ENCODE measurements at places on chromosomes 13 and 19.

GRCh38 chr19:1979017-1979416, 36.5 kb downstream of the BTBD2 start:
- no peak for DNase-seq

DNA sequence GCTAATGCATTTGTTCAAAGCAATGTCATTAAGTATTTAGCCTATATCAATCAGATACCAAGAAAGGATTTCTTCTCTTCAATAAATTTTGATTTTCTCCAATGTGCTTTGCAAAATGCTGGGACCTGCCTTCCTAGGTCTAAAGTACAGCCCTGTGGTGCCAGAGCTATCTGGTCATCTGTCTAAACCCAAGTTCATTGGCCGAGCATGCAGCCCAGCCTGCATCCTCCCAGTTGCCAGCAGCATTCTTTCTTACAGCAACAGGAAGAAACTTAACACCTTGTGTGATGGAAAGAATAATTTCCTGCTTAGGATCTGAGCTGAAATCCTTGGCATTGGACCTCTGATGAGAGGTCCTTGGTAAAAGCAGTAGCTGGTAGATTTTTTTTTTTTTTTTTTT, 310.0 kb downstream of the RBM26 start:
- no peak for DNase-seq

- no peak for DNase-seq
Measured at GRCh38 chr13:83377491-83377890, 504.8 kb downstream of the SLITRK1 start.

GRCh38 chr19:20472854-20473253, 92.7 kb downstream of the ZNF737 start:
- DNase-seq: no peak

GRCh38 chr19:54191011-54191810, at the start of gene TSEN34:
TSS of gene TSEN34 (plus strand) at chr19:54191308. CDS start at chr19:54191365, 57 bp downstream.
- DNase-seq: peak; percentile 78
